Stomach (tissue), 19 donors: ENCODE measurements at places on chromosomes 5 and 9. TPM values are rescaled to one million over a fixed set of nuclear protein-coding genes. Genes with fewer than 3 reads are reported as not detected.

DNA sequence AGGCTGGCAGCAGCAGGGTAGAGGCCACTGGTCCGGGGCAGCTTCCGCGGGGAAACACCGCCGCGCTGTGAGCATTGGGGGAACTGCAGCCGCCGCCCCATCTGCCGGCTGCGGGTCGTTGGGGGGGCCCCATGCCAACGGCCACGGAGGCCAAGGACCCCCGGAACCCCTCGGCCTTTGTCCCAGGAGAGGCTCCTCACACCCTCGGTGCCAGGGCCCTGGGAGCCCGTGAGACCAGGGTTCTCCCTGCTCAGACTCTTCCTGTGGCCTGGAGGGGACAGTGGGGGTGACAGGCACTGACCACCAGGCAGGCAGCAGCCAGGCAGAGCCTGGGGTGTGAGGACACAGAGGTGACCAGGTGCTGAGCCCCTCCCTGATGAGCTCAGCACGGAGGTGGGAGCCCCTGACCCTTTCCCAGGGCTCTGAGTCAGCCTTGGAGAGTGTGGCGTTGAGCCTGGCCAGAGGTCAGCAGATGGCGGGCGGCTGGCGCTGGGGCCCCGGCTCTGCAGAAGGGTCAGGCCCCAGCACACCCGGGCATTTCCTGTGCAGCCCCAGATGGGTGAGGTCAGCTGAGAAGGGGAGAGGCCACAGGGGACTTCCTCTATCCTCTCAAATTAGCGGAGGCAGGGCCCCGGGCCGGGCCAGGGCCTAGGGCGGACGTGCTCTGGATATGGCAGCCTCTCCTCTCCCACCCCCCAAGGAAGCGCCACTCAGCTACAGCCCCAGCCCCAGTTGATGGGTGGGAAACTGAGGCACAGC, 17.9 kb upstream of the EGFL7 start:
- peaks cover 21% of the 10 kb centered on the region for H3K27me3 ChIP-seq
- peak overlapping the region; percentile 51 for H3K27ac ChIP-seq
- peaks cover 25% of the 10 kb centered on the region for H3K4me1 ChIP-seq
- DNase-seq, result peak; percentile 52
- H3K36me3 ChIP-seq, result no peaks in the 10 kb centered on the region

DNA sequence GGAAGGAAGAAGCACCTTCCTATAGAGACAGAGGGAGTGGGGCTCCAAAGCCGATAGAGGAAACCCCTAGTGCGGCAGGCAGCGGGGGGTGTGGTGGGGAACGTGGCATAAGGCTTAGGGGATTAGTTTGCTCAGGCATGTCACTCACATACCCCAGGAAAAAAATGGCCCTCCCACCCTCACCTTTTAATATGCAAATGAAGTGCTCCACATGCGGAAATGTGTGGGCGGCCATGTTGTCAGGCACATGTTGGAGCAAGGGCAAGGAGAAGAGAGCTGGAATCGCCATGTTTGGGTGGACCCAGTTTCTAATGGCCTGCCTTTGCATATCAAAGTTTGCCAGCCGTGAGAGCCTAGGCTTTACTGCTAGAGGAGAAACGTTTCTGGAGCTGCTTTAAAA, 758.8 kb downstream of the NR2F1-AS1 start:
- no peaks in the 10 kb centered on the region for H3K4me1 ChIP-seq
- H3K36me3 ChIP-seq, result no peaks in the 10 kb centered on the region
- no peaks in the 10 kb centered on the region for H3K27me3 ChIP-seq
- no peak overlapping the region for H3K27ac ChIP-seq
- no peak overlapping the region for H3K4me3 ChIP-seq

- H3K27me3 ChIP-seq, result no peaks in the 10 kb centered on the region
- H3K4me3 ChIP-seq, result no peak overlapping the region
- H3K4me1 ChIP-seq, result peaks cover 32% of the 10 kb centered on the region
Observed at GRCh38 chr9:109913461-109913810, 133.4 kb downstream of the PALM2AKAP2 start.

DNA sequence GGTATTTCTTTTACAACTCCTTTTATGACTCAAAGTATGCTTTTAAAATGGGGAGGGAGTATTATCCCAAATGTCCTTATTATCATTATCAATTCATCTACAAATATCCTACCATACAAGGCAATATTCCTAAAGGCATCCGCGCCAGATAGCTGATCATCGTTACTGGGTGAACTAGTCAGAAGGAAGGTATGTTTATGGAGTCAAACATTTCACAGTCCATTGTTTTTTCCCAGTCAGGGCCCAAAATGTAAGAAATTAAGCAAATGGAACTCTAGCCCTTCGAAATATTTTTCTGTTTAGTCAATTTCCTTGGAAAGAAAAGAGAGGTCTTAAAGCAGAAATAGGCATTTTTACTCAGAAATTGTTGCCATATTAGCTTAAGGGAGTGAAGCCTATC, 188.5 kb upstream of the CCNG1 start:
- no peaks in the 10 kb centered on the region for H3K36me3 ChIP-seq
- no peak overlapping the region for H3K27ac ChIP-seq
- H3K4me1 ChIP-seq, result no peaks in the 10 kb centered on the region
- no peaks in the 10 kb centered on the region for H3K27me3 ChIP-seq
- no peak for DNase-seq

DNA sequence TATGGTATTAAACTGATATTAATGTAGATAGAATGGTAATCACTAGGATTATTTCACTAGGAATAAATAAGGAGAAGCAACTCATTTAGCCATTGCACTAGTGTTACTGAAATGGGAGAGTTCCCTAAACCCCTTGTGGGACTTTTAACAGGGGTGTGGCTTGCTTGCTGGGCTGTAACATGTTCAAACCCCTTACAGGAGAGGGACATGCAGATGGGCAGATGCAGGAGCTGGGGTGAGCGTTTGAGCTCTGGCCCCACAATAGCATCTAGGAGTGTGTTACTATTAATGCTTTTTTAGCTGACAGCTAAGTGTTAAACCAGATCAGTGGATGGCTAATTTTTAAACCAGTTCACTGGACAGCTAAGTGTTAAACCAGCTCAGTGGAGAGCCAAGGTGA, 89.3 kb upstream of the ST8SIA4 start:
- H3K27me3 ChIP-seq, result no peaks in the 10 kb centered on the region
- no peaks in the 10 kb centered on the region for H3K4me1 ChIP-seq
- no peak overlapping the region for H3K27ac ChIP-seq
- DNase-seq, result no peak
- no peaks in the 10 kb centered on the region for H3K36me3 ChIP-seq

DNA sequence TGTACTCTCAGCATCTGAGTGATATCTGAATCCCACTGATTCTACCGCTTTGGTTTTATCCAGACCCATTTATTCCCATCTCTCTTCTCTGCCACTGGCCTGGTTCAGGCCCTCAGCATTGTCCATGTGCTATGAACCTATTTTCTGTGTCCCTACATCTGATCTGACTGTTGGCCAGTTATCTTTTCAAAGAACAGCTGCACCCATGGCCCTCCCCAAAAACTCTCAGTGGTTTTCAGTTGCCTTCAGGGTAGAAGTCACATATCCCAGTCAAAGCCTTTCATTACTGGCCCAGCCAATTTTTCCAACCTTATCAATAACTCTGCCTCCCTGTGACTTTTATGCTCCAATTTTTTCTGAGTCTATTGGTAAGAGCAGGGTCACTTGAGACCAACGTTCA, 297.0 kb downstream of the TRIM32 start:
- H3K4me1 ChIP-seq, result no peaks in the 10 kb centered on the region
- H3K27me3 ChIP-seq, result no peaks in the 10 kb centered on the region
- no peaks in the 10 kb centered on the region for H3K36me3 ChIP-seq
- no peak overlapping the region for H3K4me3 ChIP-seq

GRCh38 chr9:129319938-129320481, 141.9 kb upstream of the IER5L start:
- H3K4me1 ChIP-seq, result peaks cover 46% of the 10 kb centered on the region
- H3K27ac ChIP-seq, result peak overlapping the region; percentile 89
- no peaks in the 10 kb centered on the region for H3K36me3 ChIP-seq
- no peaks in the 10 kb centered on the region for H3K27me3 ChIP-seq
- peak overlapping the region; percentile 50 for H3K4me3 ChIP-seq

- no peaks in the 10 kb centered on the region for H3K4me1 ChIP-seq
- H3K27me3 ChIP-seq, result no peaks in the 10 kb centered on the region
- no peak overlapping the region for H3K4me3 ChIP-seq
- H3K27ac ChIP-seq, result no peak overlapping the region
- no peak for DNase-seq
- no peaks in the 10 kb centered on the region for H3K36me3 ChIP-seq
Observed at GRCh38 chr5:10161778-10162177, 87.9 kb downstream of the ATPSCKMT start.

- H3K36me3 ChIP-seq, result no peaks in the 10 kb centered on the region
- H3K4me1 ChIP-seq, result peaks cover 9% of the 10 kb centered on the region
- no peak overlapping the region for H3K4me3 ChIP-seq
- no peak overlapping the region for H3K27ac ChIP-seq
- no peak for DNase-seq
- no peaks in the 10 kb centered on the region for H3K27me3 ChIP-seq
Observed at GRCh38 chr5:149325166-149325735, 20.0 kb upstream of the GRPEL2 start.

DNA sequence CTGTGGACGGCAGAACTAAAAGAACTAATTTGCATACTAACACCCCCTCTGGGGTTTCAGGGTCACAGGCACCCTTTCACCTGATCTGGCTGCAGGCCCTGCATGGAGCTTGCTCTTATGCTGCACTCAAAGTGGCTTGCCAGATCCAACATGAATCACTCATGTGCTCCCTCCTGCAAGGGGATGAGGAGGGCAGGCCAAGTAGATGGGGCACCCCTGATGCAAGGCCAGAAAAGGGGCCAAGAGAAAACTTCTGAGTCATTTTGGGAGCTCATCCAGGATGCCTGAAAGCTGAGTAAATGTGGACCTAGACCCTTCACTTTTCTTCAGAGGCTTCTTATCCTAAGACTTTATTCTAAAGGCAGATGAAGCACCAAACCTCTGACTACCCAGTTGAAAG, 558.5 kb upstream of the PTGER4 start:
- no peaks in the 10 kb centered on the region for H3K27me3 ChIP-seq
- no peaks in the 10 kb centered on the region for H3K36me3 ChIP-seq
- H3K4me1 ChIP-seq, result no peaks in the 10 kb centered on the region
- no peak overlapping the region for H3K4me3 ChIP-seq
- no peak overlapping the region for H3K27ac ChIP-seq

DNA sequence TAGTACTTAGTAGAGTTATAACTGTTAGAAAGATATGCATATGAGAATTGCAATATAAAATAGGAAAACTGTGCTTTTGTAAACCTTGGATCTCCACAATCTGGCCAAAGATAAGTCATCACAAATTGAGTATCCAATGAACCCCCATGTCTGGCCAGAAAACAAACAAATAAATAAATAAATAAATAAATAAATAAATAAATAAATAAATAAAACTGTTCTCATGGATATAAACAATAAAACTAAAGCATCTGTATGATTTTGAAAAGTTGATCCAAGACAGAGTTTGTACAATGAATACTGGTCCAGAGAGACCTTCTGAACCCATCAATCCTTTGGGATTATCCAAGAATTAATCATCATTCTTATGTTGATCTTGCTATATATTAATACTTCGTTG, 367.6 kb upstream of the CDH9 start:
- H3K36me3 ChIP-seq, result no peaks in the 10 kb centered on the region
- DNase-seq, result no peak
- no peaks in the 10 kb centered on the region for H3K4me1 ChIP-seq
- no peak overlapping the region for H3K27ac ChIP-seq
- no peak overlapping the region for H3K4me3 ChIP-seq

DNA sequence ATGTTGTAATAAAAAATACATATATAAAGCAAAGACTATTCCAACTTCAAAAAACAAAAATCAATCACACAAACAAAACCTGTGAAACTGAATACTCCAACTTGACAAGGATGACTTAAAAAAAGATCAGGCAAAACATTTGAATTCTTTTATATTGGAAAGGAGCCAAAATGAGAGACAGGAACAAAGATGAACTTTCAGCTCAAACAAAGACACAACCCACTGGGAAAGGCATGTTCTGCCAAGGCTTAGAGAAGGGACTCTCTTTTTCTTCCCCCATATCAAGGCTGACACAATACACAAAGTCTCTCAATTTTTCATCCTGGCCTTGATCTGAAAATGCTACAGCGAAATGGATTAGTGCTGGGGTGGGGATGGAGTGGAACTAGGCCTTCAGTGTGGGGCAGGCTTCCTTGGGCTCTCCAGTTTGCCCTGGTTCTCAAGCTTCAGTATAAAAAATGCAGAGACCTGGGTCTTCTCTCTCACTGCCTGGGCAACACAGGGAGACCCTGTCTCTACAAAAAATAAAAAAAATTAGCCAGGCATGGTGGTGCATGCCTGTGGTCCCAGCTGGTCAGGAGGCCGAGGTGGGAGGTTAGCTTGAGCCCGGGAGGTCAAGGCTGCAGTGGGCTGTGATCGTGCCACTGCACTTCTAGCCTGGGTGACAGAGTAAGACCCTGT, 11.6 kb upstream of the FAM169A start:
- no peak overlapping the region for H3K4me3 ChIP-seq
- no peaks in the 10 kb centered on the region for H3K27me3 ChIP-seq
- no peaks in the 10 kb centered on the region for H3K4me1 ChIP-seq
- no peak overlapping the region for H3K27ac ChIP-seq
- no peak for DNase-seq
- H3K36me3 ChIP-seq, result no peaks in the 10 kb centered on the region

GRCh38 chr5:88940713-88941112, 57.7 kb upstream of the MEF2C start:
- no peaks in the 10 kb centered on the region for H3K36me3 ChIP-seq
- no peak for DNase-seq
- no peaks in the 10 kb centered on the region for H3K27me3 ChIP-seq
- H3K27ac ChIP-seq, result no peak overlapping the region

DNA sequence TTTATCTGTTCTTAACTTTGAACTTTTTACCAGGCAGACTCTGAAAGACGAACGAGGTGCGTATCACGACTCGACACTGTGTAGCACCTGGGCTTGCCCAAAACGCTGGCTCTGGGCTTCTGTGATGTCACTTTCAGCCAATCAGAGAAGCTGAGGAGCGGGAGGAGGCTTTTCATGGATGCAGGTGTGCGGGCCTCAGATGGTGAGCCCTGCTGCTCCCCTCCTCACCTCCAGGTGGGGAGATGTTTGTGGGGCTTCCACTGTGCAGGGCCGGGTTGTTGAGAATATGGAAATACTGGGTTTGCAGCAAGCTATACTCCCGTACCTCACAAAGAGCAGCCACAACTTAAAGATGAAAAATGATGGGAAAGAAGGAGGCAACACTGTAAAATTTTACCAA, 246.3 kb downstream of the IRX2 start:
- no peaks in the 10 kb centered on the region for H3K4me1 ChIP-seq
- H3K36me3 ChIP-seq, result no peaks in the 10 kb centered on the region
- no peak overlapping the region for H3K27ac ChIP-seq
- DNase-seq, result no peak
- H3K4me3 ChIP-seq, result no peak overlapping the region

The ADAMTS6 gene
- not detected for total RNA-seq

The GFI1B gene
- 1.0 TPM for total RNA-seq

The GLIPR2 gene
- 40.6 TPM for total RNA-seq

The CDH6 gene
- not detected for total RNA-seq
